Stimulated activated CD4-positive, alpha-beta T cell treated with anti-CD3 and anti-CD28 coated beads, Interleukin-1b, Interleukin-23, amount 100 ng/mL, for 4 hours (primary cell): ENCODE measurements at places on chromosomes 5 and 9.

DNA sequence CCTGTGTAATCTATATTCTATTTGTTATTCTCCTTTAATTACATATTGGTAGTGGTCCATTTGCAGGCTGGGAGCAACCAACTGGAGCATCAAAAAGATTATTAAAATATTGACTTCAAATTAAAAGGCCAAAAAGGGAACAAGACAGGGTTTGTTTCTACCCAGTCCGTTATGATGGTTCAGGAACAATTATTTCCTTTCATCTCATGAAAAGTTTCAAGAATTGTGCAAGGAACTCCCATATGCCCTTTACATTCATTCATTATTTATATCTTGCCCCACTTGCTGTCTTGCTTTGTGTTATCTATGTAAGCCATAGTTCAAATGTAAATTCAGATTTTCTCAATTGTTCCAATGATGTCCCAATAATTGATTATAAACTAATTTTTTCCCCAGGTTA is 58.7 kb upstream of the TLE1 start:
- DNase-seq: no peak

GRCh38 chr9:126354887-126355770 is 28.5 kb downstream of the MVB12B start:
- DNase-seq: no peak

GRCh38 chr5:31944684-31945445 is 229.3 kb downstream of the GOLPH3 start:
- DNase-seq: no peak

GRCh38 chr5:7851240-7851592 is 283 bp upstream of the CFAP90 start:
- no peak for DNase-seq

GRCh38 chr9:72322678-72323077 is 42.3 kb downstream of the ZFAND5 start:
- DNase-seq: no peak

DNA sequence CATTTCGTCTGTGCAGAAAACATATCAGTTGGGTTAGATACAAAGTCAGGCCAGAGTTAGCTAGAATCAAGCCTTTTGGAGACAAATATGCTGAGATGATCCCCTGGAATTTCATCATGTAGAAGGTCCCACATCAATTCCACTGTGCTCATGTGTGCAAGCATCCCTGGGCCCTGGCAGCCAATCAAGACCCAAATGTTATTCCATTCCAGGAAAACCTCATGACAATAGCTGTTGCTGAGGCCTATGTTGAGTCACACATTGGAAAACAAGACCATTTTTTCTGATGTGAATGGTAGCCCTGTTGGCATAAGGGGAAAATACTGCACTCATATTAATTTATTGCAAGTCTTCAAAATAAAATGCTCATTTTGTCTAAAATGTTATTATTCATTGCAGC is 11.5 kb downstream of the SPOCK1 start:
- no peak for DNase-seq

- no peak for DNase-seq
These were observed 434.6 kb downstream of the ENC1 start for GRCh38 chr5:74205767-74206578.

GRCh38 chr5:51471630-51472029 is 88.4 kb downstream of the ISL1 start:
- DNase-seq: no peak
